ENCODE measurements at places on chromosomes 3 and 15.

DNA sequence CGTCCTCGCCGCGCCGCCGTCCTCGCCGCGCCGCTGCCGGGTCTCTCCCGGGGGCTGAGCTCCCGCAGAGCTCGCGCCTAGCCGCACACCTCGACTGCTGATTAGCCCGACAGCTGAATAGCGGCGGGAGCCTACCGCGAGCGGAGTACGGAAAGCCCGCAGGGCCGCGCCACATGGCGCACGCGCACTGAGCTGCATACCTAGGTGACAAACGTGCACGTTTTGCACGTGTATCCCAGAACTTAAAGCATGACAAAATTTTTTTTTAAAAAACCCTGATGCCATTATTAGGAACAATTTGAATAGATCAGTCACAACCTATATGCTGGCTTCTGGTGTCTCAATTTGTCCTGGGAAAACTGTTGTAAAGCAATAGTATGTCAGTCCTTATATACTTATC lies at the start of gene GOLGA8A:
Gene GOLGA8A (minus strand): TSS at position 122 of the 400 bp plus-strand sequence. CDS start 48,117 bp downstream, outside the sequence.
- peak; percentile 72 for DNase-seq

DNA sequence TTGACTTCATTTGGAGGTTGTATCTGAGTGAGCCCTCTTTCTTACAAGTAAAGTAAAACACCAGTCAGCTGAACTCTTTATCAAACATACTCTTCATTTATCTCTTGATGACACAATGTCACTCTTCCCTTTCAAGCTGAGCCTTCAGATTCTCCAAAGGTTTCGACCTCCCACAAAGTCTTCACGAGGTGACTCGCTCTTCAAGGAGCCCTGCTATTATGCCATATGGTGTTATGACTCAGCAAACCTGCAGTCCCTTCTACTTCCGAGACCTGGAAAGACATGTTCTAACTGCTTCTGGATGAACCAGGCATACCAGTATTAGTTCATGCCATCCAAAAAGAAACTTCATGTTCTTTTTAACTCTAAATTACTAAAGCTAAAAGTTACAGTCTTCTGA lies 23.1 kb downstream of the AADAC start:
- no peak for DNase-seq

DNA sequence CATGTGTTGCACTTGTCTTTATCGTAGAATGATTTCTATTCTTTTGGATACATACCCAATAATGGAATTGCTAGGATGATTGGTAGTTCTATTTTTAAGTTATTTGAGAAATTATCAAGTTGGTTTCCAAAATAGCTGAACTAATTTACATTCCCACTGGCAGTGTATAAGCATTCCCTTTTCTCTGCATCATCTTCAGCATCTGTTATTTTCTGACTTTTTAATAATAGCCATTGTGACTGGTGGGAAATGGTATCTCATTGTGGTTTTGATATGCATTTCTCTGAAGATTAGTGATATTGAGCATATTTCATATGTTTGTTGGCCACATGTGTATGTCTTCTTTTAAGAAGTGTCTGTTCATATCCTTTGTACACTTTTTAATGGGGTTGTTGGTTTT lies 81.7 kb upstream of the NUDT16 start:
- DNase-seq, result no peak

DNA sequence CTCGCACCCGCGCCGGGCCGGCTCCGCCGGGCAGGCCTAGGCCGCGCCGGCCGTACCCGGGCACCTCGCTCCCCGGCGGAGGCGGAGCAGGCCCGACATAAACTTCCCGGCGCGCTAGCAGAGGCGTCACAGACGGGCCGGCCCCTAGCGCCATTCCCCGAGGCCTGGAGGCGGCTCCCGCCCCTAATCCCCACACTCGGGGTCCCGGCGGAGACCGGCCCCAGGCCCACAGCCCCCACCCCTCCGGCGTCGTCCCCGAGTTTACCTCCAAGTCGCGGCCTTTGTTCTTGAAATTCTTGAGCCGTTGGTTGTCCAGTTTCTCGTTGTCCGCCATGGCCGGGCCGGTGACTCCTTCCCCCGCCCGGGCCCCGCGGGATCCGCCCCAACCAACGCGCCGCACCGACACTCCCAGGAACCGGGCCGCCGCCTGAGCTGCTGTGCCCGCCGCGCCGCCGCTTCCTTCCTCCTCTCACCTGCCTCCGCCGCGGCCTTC lies 376 bp downstream of the KPNA4 start:
- no peak for DNase-seq

GRCh38 chr3:119632216-119632615 lies 28.2 kb downstream of the POPDC2 start:
- DNase-seq, result no peak

GRCh38 chr15:48823237-48823636 lies 12.4 kb upstream of the CEP152 start:
- DNase-seq, result no peak

DNA sequence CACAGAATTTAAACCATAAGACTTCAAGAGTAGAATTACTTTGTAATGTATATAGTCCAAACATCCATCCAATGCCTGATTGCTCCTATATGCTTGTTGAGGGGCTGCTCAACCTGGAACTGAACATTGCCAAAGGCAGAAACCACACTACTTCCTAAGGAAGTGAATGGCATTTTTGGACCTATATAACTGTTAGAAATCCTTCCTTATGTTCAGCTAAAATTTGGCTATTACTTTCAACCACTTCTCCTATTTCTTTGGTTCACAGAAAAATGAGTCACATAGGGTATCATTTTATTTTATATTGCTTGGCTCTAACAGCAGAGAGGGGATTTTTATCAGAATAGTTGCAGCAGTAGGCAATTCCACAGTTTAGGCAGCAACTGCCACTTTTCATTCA lies 342.1 kb downstream of the SLC9A9 start:
- DNase-seq, result no peak

All from stimulated activated CD8-positive, alpha-beta memory T cell treated with anti-CD3 and anti-CD28 coated beads, Interleukin-7, amount 100 ng/mL, for 1 hour (primary cell).